WERI-Rb-1 (cell line): ENCODE measurements at places on chromosomes 7 and 10.

- no peak for DNase-seq
Measured at GRCh38 chr7:100373261-100373831, at the start of gene PILRA. PILRA (plus strand) TSS chr7:100373487; CDS start chr7:100373657, 170 bp downstream.

GRCh38 chr7:70590126-70590854 is 541.7 kb upstream of the GALNT17 start:
- no peak for DNase-seq

DNA sequence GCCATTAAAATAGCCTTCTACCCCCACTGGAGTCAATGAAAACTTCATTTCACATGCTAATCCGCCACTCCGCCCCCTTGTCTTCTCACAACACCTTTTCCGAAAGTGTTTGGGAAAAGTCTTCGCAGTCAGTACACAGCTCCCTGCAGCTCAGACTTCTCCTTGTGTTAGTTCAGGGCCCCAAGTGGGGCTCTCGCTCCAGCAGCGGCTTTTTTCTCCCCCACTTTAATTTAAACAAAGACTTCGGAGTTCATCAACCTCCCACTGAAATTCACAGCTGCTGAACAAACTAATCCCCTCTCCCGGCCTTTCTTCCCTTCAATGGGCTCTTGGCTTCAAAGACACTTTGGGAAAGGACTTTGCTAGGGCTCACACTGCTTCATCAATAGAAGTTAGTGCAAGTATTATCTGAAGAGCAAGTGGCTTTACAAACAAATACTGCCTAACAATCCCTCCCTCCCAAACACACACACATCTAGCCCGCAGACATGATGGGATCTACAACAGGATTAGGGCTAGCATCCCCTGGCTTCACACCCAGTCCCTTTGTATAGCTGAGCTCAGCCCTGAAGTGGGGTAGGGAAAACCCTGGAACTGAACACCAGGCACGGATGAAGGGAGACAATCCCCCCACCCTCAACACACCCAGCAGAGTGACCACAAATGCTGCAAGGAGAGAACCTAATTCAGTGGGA is 23.1 kb downstream of the WNT8B start:
- DNase-seq, result no peak

GRCh38 chr7:41822259-41822817 is 119.4 kb upstream of the INHBA start:
- no peak for DNase-seq

- DNase-seq, result no peak
Measured at GRCh38 chr10:70162151-70162891, 8.0 kb downstream of the SAR1A start.

DNA sequence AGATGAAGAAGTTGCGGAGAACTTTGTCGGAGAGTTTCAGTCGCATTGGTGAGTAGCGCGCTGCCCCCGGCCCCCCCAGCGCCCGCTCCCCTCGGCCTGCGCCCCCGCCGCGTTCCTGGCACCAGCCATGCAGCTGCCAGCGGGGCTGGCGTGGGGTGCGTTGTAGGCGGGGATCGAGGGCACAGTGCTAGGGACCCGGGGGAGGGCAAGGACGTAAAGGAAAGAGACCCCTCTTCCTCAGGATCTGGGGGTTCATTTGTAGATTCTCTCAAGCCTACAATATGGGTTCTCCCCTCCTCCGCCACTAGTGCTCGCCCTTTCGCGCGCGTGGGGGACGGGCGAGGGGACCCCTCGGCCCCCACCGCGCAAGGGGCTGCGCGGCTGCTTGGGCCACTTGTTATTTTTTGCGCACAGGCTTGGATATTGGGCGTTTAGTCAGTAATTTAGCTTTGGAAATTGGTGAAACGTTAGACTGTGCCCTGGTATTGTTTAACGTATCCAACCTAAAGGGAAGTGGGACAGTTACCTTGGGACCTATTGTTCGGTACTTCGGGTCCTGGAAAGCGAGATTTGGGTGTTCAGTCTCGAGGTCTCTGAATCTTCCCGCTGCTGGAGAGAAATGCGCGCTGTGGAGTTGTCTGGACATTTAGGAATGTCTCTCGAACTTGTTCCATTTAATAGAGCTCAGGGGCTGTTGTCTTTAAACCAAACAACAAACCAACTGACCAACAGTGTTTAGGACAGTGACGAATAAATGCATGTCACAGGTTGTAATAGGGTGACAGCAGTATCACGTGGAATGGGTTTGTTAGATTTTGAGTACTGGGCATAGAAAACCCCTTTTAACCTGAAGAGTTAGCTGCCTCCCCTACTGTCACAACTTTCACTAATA is 796 bp downstream of the CDK14 start:
- no peak for DNase-seq
